ENCODE measurements at places on chromosomes 13 and 19.
A peak's percentile ranks its signal among the peaks of the same experiment; 100 is the strongest.

- ATAC-seq = no peak
These were observed 53.0 kb downstream of the SACS start for GRCh38 chr13:23380534-23380933.

GRCh38 chr13:113157929-113158747 lies at the start of gene PROZ:
TSS of gene PROZ (plus strand) at chr13:113158648. CDS start at chr13:113158661, 13 bp downstream.
- ATAC-seq = no peak

- ATAC-seq = no peak
These were observed 498.9 kb upstream of the SLITRK5 start for GRCh38 chr13:87172166-87172835.

DNA sequence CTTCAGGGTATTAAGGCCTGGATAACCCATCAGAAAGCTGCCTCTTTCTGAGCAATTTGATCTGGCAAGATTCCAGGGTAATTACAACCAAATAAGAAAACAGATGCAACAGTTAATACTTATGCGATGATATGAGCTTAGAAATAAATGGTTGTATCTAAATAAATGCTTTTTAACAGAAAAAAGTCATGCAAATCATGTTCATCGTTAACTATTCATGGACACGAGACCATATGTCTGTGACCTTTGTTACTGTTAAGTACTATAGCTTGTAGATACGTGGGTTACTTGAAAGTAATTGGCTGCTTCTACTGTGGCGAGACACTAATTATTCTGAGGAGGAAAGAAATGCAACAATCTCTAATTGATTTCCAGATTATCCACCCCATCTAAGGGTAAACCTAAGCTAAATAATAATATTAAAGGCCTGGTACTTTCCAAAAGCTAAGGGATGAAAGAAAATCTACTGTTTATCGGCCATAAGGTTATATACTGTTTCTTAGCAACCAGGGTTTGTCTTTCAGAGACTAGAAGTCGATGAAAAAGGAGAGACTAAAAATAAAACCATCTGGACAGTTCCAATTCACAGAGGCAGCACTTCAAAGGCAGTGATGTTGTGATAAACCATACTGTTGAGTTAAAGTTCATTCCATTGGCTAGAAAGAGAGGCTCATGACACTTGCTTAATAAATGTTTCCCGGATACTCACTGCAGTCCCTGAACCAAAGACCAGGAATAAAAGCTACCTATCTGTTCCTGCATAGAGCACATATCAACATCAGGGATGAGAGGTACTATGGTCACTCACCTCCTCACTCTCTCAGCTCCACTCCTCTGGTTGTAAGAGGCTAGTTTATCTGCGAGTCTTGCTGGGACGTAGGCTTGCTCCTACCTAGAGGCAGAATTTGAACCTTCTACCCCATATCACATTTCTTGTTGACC lies 1.5 kb downstream of the EPSTI1 start:
- ATAC-seq = no peak

- ATAC-seq = no peak
These were observed 1.7 kb upstream of the NUMBL start for GRCh38 chr19:40692212-40692551.

- ATAC-seq = no peak
These were observed 15.7 kb downstream of the FAM124A start for GRCh38 chr13:51237887-51238286.

- ATAC-seq = no peak
These were observed 21.4 kb downstream of the ZNF44 start for GRCh38 chr19:12272980-12273901.

- ATAC-seq = no peak
These were observed 19.9 kb downstream of the ZNF574 start for GRCh38 chr19:42095814-42096230.

DNA sequence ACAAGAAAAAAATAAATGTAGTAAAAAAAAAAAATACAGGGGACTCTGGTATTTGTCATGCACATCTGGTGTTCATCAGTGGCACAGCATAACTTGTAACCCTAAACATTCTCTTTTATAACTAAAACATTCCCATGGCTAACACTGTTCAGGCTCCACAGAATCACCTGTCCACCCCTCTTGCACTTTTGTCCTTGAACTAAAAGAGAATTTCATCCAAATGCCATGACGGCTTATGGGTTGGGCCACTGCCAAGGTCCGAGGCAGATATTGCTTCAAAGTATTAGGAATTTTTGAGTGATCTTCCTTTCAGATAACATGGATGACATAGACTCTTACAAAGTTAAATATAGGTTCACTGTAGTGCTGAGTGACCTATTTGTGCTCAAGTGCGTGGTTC lies 25.7 kb upstream of the SERP2 start:
- no peak for ATAC-seq

DNA sequence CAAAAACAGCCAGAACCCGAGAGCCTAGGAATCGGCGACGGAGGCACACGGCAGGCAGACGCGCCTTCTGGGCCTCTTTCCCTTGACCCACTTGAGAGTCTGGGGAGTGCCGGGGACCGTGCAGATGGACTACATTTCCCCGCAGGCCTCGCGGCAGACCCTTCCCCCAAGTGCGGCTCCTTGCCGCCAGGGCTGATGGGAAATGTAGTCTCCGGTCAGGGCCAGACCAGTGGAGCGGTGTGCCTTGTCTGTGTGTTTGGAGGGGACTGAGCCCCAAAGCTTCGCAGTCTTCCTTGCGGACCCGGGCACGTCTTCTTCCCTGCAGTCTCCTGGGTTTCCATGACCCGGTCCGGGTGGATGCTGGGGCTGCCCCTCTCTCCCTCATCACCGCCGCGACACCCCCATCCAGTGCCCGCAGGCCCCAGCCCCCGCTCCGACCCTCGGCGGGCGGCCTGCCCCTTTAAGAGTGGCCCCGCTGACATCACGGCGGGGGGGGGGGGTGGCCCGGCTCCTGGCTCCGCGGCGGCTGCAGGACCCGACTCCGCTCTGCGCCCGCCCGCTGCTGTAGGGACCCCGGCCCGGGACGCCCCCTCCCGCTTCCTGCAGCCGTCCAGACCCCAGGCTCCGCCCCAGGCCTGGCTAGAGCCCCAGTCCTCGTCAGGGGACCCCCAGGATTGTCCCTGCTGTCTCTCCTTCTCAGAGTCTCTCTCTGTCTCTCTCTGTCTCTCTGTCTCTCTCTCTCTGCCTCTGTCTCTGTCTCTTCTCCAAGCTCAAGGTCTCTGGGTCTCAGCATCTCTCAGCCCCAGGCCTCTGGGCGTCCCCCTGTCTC lies 758 bp upstream of the CACNG7 start:
- peak; percentile 83 for ATAC-seq

DNA sequence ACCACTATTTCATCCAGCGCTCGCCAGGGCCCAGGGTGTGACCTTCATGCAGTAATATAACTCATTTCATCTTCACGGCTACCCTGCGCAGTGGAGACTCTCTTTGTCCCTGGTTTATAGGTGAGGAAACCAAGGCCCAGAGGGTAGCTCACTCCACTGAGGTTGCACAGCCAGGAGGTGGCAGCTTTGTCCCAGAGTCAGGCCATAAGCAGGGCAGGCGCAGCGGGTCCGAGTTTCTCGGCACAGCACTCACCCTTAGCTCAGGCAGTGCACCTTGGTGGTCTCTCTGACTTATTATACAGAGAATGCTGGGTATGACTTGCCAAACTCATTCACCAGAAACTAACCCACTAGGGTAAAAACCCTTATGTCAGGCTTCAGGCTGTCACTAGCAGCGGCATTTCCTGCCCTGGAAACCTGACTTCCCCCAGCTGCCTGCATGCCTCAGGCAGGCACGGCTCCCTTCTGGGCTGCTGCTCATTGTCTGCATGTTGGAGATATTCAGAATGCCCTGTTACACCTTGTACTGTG lies 24.5 kb downstream of the PPP5C start:
- peak; percentile 21 for ATAC-seq

GRCh38 chr19:17755977-17756670 lies 4.8 kb downstream of the FCHO1 start:
- ATAC-seq = no peak

DNA sequence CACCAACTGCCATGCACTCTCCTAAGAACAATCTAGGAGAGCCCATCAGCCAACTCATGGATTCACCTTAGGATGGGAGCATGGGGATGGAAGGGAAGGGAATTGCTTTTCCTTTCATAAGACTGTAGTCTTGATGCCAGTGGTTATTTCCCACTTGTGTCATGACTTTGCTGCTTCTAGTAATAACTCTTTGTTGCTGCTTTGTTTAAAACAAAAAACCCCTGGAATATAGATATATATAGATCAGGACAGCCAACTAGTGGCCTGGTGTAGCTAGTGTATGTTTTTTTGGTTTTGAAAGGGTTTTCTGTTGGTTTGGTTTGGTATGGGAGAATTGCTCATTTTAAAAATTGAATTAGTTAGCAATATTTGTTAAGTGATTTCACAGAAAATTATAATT lies 39.3 kb upstream of the KCTD4 start:
- no peak for ATAC-seq

- ATAC-seq = no peak
These were observed 7.5 kb upstream of the ISYNA1 start for GRCh38 chr19:18445262-18445948.

- ATAC-seq = no peak
These were observed 24.2 kb downstream of the GAS6 start for GRCh38 chr13:113839536-113840204.

- no peak for ATAC-seq
These were observed 12.1 kb upstream of the KLK14 start for GRCh38 chr19:51094696-51095279.

DNA sequence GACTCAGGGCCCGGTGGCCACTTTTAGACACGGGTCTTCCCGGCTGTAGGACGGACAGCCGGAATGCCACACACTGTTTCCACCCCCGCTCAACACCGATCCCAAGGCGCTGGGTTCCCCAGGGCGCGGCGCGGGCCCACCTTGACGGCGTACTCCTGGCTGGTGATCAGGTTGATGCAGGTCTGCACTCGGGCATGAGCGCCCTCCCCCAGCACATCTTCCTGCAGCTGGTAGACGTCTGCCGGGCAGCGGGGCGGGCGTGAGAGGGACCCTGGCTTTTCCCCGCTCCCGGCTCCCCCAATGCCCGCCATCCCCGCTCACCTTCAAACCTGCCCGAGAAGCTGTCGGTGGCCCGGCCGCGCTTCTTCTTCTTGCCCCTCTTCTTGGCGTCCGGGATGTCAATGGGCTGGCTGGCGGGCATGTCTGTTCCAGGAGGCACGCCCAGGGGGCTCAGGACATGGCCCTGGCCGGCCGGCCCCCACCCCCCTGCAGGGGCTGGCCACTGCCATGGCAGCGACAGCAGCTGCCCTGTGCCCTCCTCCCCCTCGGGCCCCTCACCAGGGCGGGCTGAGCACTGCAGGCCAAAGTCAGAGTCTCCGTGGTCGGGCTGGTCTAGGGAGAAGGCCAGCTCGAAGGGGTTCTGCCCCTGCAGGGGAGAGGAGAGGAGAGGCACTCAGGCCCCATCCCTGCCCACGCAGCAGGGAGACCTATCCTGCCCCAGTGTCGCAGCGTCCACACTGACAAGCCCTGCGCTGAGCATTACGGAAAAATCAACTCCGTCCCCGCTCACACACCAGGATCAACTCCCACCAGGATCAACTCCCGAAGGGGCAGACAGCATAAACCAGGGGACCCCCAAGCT lies 4.8 kb downstream of the MKNK2 start:
- ATAC-seq = no peak

DNA sequence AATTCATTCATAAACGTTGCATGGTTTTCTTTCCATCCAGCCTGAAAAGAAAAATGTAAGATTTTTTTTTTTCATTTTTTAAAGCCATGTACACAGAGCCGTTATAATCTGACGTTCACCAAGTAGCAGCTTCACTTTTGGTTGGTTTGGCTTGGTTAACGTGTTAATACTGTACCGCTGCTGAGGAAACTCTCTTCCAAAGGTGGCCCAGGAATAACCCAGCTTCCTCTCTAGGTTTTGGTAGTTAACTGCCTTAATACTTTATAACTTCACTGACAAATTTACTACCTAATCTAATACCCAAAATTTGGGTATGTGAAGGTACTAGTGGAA lies 1.7 kb downstream of the INTS6 start:
- ATAC-seq = no peak

DNA sequence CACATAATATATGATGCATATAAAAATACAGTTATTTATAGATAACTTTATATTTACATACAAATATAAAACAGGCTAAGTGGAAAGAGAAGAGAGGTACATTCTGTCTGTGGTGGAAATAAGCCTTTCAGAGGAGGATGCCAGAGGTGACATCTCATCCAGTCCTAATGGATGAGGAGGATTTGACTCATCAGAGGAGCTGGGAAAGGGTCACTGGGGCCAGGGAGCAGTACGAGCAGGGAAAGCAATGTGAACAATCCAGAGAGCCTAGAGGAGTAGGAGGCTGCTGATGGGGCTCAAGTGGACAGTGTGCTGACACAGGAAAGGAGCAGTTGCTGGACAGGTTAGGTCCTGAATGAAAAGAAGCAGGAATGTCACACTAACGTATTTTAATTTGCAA lies 18.6 kb downstream of the NALCN start:
- ATAC-seq = no peak

DNA sequence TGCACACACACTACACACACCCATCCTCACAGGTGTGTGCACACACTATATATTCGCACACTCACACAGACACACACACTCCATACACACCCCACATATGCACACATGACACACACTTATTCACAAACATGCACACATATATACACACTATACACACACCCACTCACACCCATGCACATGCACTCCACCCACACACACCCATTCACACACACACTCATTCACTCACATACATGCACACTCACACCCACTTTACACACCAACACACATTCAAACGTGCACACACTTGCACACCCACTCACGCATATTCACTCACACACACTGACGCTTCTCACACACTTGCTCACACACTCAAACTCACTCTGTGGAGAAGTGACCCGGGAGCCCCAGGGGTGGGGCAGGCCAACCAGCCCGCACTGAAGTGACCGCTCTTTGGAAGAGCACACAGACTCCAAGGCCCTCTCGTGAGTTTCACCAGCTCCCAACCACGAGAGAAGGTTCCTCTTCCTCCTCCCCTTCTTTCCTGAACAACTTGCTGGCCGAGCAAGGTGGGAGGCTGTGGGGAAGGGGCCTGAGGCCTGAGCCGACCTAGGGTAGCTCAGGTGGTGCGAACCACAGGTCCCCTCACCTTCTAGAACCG lies 86.1 kb upstream of the TM9SF2 start:
- no peak for ATAC-seq

Data from activated CD4-positive, CD25-positive, alpha-beta regulatory T cell treated with anti-CD3 and anti-CD28 coated beads, Interleukin-2, amount 50 U/mL, for 24 hours (primary cell).